ENCODE measurements at places on chromosomes 1 and 21. TPM values are rescaled to one million over a fixed set of nuclear protein-coding genes. Genes with fewer than 3 reads are reported as not detected.

Gene AGT
- total RNA-seq, result not detected

Gene S100A2
- 1.1 TPM for total RNA-seq

Gene PTGS2
- total RNA-seq, result 0.71 TPM

Gene AUNIP
- total RNA-seq, result 12.3 TPM

Gene FAM72A
- 32.3 TPM for total RNA-seq

Gene OR10Z1
- total RNA-seq, result not detected

Gene HES2
- 0.29 TPM for total RNA-seq

Gene SVBP
- 6.4 TPM for total RNA-seq

Gene ORC1
- total RNA-seq, result 39.6 TPM

Gene CD160
- not detected for total RNA-seq

Gene NPPA
- total RNA-seq, result not detected

Gene OLIG2
- total RNA-seq, result not detected

Gene GJA5
- not detected for total RNA-seq

Gene BTBD19
- 22.6 TPM for total RNA-seq
